A673 (cell line): ENCODE measurements at places on chromosomes 6 and 20.

DNA sequence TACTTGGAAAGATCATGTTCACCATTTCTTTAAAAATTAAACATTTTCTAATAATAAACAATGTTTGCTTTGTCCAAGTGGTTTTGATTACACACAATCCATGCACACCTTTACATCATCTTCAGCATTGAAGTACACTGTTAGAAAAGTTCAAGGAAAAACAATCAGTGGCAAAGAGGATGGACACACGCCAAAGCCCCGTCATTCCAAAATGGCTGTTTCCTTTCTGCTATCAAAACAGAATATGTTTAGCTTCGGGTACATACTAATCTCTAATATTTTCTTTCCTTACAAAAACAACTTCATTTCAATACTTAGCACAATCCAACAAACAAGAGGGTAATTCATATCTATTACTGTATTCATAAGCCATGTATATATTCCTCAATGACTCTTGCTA lies 24.5 kb downstream of the REPS1 start:
- H3K36me3 ChIP-seq = no peaks in the 10 kb centered on the region
- no peaks in the 10 kb centered on the region for H3K4me1 ChIP-seq
- no peak for DNase-seq
- no peaks in the 10 kb centered on the region for H3K27me3 ChIP-seq
- H3K27ac ChIP-seq = no peak overlapping the region

GRCh38 chr20:60501048-60501447 lies 542.8 kb downstream of the CDH26 start:
- no peak for DNase-seq
- H3K4me1 ChIP-seq = no peaks in the 10 kb centered on the region
- no peaks in the 10 kb centered on the region for H3K36me3 ChIP-seq

DNA sequence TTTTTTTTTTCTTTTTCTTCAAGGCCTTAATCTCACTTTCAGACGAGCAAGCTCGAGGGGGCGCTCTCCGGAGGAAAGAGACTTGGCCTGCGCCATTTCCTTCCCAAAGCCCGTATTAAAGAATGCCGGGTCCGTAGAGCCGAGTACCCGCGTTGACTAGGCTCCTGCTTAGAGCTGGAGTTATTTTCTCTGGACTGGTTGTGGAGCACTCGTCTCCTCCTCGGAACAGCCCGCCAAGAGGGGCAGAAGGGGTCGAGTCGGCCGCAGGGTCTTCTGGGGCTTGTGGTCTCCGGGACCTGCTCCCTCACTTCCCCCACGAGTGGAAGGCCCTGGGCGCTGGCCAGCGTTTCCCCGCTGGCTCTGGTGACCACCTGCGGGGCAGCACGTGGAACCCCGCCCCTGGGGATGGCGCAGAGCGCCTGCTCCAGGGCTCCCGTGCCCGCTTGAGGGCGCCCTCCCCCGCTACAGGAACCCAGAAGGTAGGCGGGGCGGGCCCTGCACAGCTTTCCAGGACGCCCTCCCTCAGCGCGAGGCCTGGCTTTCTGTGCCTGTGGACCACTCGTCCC lies 2.7 kb upstream of the MEI4 start:
- H3K27me3 ChIP-seq = no peaks in the 10 kb centered on the region
- H3K4me1 ChIP-seq = no peaks in the 10 kb centered on the region
- H3K4me3 ChIP-seq = no peak overlapping the region
- H3K36me3 ChIP-seq = no peaks in the 10 kb centered on the region
- H3K27ac ChIP-seq = no peak overlapping the region
- peak; percentile 0 for DNase-seq

- no peaks in the 10 kb centered on the region for H3K27me3 ChIP-seq
- peak overlapping the region; percentile 68 for H3K27ac ChIP-seq
- H3K36me3 ChIP-seq = no peaks in the 10 kb centered on the region
Measured at GRCh38 chr20:62624719-62625453, 17.4 kb upstream of the SLCO4A1 start.

- H3K27ac ChIP-seq = no peak overlapping the region
- DNase-seq = no peak
- H3K36me3 ChIP-seq = no peaks in the 10 kb centered on the region
- H3K4me1 ChIP-seq = peaks cover 9% of the 10 kb centered on the region
- H3K27me3 ChIP-seq = no peaks in the 10 kb centered on the region
Measured at GRCh38 chr6:31075528-31075927, 36.8 kb downstream of the C6orf15 start.
